Urinary bladder (tissue), 4 donors: ENCODE measurements at places on chromosomes 4 and X. TPM values are rescaled to one million over a fixed set of nuclear protein-coding genes. Genes with fewer than 3 reads are reported as not detected.

Gene PPAT
- polyA plus RNA-seq: 4.9 TPM

Gene VCX
- polyA plus RNA-seq: not detected

Gene XAGE1B
- polyA plus RNA-seq: not detected

Gene SOD3
- 247 TPM for polyA plus RNA-seq

Gene CT45A2
- not detected for polyA plus RNA-seq

Gene LRRC66
- polyA plus RNA-seq: 0.16 TPM

Gene TGIF2LX
- not detected for polyA plus RNA-seq

Gene SMIM31
- polyA plus RNA-seq: 0.09 TPM

Gene NIPAL1
- polyA plus RNA-seq: 1.2 TPM

Gene CT55
- polyA plus RNA-seq: not detected

DNA sequence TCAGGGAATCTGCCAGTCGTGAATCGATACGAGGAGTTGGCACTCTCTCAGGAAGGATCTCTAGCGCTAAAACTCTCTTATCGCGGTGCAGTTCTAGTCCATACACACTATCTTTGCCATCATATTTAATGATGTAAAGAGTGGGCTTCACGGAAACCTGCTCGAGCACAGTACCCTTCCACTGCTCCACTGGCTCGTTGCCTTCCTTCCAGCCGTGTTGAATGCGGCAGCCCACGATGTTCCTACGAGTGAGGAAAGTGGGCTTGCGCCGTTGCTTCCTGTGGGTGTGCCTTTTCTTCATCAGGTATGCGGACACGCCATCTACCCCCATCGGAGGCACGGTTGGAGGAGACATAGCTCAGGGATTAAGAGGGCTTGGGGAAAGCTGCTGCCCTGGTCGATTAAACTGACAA lies 661 bp downstream of the SPIN4 start:
- peak; percentile 2 for DNase-seq

GRCh38 chr4:7960790-7961655 lies 21.4 kb upstream of the AFAP1 start:
- DNase-seq: peak; percentile 89

DNA sequence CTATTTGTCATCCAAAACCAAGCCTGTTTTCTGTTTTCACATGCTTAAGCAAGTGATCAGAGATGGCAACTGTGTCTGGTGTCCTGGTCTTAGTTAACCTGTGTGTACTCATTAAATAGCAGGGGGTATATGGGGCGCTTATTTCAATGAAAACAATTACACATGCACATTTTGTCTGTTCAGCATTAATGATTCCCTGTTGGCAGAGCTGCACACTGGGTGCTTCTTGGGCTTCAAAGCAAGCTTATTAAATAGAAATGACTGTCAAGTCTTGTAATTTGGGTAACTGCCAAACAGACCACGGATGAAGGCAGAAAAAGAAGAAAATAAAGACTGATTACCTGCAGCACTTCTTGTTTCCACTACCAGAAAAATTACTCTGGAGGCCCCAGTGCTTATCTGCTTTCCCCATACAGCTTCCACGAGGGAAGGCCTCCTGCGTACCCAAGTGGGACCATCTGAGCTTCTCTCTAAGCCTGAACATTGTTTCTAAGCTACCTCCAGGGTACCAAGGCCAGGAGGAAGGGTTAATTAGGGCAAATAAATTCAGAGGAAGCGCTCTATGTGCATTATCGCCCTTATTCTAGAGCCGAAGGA lies 107.2 kb upstream of the TBL1X start:
- no peak for DNase-seq

DNA sequence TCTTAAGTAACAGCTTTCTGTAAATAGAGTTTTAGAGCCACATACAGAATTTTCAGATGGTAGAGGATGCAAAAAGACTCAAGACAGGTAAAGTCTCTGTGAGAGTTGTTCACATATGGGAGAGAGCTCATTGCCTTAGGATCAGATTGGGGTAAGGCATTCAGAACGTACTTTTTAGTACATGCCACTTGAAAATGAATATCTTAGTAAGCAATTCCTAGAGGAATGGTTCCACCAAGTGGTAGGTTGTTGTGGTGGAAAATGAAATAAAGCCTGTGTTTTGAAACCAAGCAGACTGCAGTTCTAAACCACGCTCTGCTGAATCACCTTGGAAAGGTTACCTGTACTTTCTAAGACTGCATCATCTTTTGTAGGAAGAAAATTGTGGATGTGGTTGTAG lies 547.0 kb upstream of the LCORL start:
- no peak for DNase-seq

GRCh38 chrX:68978255-68978654 lies 149.4 kb downstream of the EFNB1 start:
- peak; percentile 33 for DNase-seq

- DNase-seq: no peak
Observed at GRCh38 chr4:185464887-185465286, 6.6 kb downstream of the CCDC110 start.

GRCh38 chr4:10715696-10716095 lies 31.1 kb upstream of the CLNK start:
- no peak for DNase-seq

DNA sequence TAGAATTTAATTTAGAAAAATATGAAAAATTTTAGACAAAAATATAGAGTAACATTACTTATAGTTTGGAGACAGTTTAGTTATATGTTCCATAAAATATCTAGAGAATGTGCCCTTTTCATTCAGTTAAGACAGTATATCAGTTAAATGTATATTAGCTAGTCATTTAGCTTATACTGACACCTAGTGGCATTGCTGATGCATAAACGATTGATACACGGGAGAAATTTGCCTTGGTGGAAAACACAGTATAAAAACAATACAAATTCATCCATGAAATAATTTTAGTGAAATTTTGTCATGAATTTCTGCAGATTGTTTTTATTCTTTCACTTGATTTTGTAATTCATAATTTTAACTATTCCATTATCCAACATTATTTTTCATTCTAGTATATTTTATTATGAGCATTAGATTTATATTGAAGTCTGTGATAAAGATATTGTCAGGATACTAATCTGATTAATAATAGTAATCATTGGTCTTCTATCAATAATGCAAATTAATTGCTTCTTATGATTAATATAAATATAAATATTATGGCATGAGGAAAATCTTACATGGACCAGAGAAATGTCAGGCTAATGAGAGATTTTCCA lies 219.0 kb downstream of the TLL1 start:
- DNase-seq: no peak

DNA sequence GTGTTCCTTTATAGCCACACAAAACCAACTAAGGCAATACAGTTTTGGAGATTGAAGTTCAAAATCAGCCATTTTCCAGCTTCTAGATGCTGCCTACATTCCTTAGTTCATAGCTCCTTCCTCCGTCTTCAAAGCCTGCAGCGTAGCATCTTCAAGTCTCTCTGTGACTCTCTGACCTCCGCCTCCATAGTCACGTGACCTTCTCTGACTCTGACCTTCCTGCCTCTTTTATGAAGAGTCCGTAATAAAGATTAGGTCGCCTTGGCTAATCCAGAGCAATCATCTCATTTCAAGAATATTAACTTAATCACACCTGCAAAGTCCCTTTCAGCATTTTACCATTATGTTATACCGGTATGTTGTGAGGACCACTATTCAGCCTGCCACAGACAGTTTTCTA lies 60.4 kb downstream of the ZCCHC12 start:
- no peak for DNase-seq

- no peak for DNase-seq
Observed at GRCh38 chrX:84168095-84168494, 19.9 kb downstream of the RPS6KA6 start.

DNA sequence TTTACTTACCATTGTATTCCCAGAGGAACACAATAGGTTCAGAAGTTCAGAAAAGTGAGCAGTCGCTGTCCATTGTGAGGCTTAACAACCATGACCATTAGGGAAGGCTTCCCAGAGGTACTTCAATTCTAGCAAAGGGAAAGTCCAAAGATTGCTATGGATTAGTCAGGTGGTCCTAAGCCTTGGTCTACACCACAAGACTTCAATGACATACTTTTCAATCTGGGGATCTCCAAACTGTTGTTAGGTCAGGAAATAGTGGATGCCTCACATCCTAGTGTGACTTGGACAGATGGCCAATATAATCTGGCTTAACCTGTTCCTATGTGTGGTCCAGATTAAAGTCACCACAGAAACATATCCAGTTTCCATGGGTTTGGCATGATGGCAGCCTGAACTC lies 118.0 kb downstream of the SPCS3 start:
- DNase-seq: no peak

DNA sequence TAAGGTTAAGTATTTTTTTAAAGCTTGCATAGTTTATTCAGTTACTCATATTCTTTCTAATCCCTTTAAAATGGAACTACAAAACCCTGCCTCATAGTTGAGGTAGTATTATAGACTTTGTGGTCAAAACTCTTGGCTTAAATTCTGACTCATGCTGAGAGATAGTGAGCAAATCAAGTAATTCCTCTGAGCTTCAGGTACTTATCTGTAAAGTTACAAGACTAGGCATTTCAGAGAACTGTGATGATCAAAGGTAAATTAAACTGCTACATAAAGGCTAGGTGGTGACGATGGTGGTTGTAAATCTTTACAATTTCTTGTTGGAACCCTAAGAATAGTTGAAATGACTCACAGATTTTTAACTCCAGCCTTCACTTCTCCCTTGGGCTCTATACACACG lies 3.2 kb upstream of the CLOCK start:
- DNase-seq: no peak

- no peak for DNase-seq
Observed at GRCh38 chrX:8504451-8504850, 39.8 kb downstream of the VCX3B start.

DNA sequence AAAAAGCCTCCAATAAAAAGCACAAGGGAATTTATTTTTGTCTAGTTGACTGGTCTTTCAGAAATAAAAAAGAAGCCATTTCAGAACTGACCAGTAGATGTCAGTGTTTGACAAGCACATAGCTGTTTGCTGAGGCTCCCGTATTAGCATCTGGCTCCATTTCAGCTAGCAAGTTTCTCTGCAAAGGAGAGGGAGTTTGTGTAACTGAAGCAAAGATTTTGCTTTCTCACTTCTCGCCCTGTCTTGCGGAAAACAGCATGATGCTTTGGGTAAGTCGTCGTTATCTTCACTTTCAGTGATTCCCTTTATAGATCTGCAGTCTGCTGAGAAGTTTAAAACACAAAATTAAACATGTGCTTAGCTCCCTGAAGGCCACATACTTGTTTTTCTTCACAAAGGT lies 85.5 kb downstream of the CT47B1 start:
- no peak for DNase-seq
